Urothelium cell line (cell line): ENCODE measurements at places on chromosomes 2 and 18.

- no peak for DNase-seq
Observed at GRCh38 chr2:172826522-172826921, 90.9 kb downstream of the RAPGEF4 start.

DNA sequence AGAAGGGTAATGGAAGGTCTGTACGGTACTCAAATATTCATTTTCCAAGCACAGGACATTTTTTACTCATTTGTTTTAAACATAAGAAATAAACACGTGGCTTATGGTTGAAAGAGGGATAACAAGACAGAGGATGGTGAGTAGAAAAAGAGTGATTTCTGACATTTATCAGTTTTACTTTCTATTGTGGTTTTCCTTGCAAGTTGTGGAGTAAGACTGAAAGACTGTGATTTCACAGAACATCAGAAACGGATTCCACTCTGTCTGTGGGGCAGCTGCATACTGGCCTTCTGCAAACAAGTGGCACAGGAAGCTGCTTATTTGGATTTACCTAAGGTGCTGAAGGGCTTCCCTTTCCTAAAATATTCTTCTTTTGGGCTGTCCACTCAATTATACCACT lies 122.2 kb upstream of the ITGB6 start:
- DNase-seq = no peak

GRCh38 chr2:48279344-48280090 lies 250.4 kb upstream of the STON1 start:
- no peak for DNase-seq

DNA sequence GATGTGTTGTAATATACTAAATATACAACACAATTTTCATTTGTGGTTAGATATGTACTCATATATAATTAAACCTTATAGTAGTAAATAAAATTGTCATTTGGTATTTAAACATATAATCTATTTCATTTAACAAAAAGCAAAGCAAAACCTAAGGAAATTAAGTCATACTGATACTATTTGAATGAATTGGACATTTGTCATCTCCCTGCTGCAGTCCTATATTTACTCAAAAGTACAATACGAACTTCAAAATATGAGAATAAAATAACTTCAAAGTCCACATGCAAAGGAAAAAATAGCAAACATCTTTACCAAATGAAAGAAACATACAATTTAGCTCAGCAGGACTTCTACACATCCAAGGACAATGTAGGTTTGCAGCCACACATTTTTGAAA lies 11.8 kb upstream of the HAT1 start:
- no peak for DNase-seq

DNA sequence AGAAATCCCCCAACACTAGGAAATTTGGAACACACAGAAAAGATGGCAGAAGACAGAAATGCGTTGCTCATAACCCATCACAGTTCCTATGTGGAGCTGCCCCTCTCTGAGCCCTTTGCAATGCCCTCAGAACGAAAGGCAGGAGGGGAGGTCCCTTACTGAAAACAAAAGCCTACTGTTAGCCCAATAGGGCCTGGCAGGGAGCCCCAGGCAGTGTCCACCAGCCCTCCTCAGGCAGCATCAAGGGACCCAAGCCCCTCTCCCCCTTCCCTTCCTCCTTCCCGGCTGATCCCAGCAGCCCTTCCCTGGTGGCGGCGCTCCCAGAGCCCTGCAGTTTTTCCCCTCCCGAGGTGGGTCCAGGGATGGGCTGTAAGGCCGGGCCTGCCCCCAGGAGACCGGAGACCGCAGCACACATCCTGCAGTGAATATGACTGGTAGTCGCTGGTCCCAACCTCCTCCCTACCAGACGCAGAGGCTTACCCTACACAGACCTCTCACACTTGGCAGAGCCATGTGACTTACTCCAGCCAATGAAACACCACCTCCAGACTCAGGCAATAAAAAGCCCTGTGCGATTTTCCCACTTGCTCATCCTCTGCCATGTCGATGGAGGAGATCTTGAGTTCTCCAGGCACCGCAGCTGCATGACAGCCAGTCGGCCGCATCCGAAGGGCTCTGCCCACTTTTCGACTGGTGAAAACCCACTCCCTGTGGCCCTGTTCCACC lies 19.4 kb upstream of the DUSP2 start:
- no peak for DNase-seq

DNA sequence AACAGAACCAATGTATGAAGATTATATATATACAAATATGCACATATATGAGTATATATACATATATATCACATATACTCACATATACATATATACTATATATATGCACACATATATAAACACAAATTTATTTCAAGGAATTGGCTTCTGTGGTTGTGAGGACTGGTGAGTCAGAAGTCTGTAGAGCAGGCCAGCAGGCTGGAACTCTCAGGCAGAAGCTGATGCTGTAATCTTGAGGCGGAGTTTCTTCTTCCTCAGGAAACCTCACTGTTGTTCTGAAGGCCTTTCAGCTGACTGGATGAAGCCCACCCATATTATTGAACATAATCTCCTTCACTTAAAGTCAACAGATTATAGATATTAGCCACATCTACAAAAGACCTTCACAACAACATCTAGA lies 143.9 kb upstream of the CREB1 start:
- no peak for DNase-seq

GRCh38 chr18:23684515-23685197 lies 4.6 kb upstream of the LAMA3 start:
- no peak for DNase-seq

- no peak for DNase-seq
Observed at GRCh38 chr2:1659951-1660565, 84.3 kb downstream of the PXDN start.
